ENCODE measurements at places on chromosomes 3 and 15.

- no peak overlapping the region for H3K27ac ChIP-seq
- H3K4me1 ChIP-seq = no peaks in the 10 kb centered on the region
- H3K36me3 ChIP-seq = no peaks in the 10 kb centered on the region
- no peaks in the 10 kb centered on the region for H3K27me3 ChIP-seq
- no peak overlapping the region for H3K4me3 ChIP-seq
Measured at GRCh38 chr3:140854961-140855360, 86.7 kb upstream of the SLC25A36 start.

DNA sequence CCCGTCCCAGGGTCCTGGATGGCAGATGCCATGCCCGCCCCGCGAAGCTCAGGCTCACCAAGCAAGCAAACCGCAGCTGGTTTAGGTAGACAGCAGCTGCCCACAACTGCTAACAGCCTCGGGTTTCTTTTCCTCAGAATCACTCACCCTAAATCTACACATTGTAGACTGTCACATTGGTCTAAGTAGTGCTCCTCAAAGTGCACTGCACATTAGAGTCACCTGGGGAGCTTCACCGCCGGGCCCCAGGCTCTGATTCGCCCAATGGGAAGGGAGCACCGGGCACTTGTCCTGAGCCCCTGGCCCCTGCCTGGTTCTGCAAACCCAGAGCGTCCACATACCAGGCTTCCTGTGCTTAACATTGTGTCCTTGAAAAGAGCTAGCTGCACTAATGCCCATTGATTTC is 752 bp downstream of the OCA2 start:
- no peaks in the 10 kb centered on the region for H3K36me3 ChIP-seq
- peaks cover 16% of the 10 kb centered on the region for H3K4me1 ChIP-seq
- no peak overlapping the region for H3K27ac ChIP-seq
- H3K27me3 ChIP-seq = peaks cover 13% of the 10 kb centered on the region
- no peak for DNase-seq

- peaks cover 46% of the 10 kb centered on the region for H3K4me1 ChIP-seq
- no peak for DNase-seq
- H3K27me3 ChIP-seq = no peaks in the 10 kb centered on the region
Measured at GRCh38 chr3:126885425-126885824, 97.5 kb upstream of the PLXNA1 start.

DNA sequence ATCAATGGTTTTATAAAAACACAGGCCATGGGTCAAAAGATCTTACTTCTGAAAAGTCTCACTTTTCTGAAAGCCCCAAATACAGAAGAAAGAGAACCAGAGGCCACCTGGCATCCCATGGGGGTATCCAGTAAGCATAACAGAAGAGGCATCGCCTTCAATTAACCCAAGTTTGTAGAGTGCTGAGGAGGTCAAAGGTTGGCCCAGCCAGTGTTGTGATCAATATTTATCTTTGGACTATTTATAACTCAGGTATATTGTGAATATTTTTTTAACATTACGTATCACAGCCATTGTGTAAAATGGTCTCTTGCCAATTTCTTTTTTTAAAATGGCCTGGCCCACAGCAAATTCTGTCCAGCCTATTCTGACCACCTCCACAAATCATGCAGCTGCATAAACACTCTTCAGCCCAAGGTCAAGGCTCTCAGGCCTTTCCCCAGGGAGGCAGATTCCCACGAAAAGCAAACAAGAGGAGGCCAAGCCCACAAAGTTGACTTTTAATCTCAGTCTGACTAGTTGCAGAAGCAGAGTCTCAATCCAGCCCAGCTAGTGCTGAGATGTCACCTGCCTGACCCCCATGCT is 26.2 kb upstream of the SPTBN5 start:
- H3K4me1 ChIP-seq = peaks cover 5% of the 10 kb centered on the region
- peaks cover 4% of the 10 kb centered on the region for H3K36me3 ChIP-seq
- H3K27me3 ChIP-seq = no peaks in the 10 kb centered on the region
- H3K4me3 ChIP-seq = no peak overlapping the region
- DNase-seq = no peak
- no peak overlapping the region for H3K27ac ChIP-seq

GRCh38 chr3:19220311-19220710 is 72.0 kb downstream of the KCNH8 start:
- no peak overlapping the region for H3K27ac ChIP-seq
- H3K4me1 ChIP-seq = no peaks in the 10 kb centered on the region
- H3K27me3 ChIP-seq = no peaks in the 10 kb centered on the region

- H3K4me3 ChIP-seq = no peak overlapping the region
- H3K4me1 ChIP-seq = peaks cover 11% of the 10 kb centered on the region
- DNase-seq = no peak
- H3K36me3 ChIP-seq = peaks cover 16% of the 10 kb centered on the region
- H3K27me3 ChIP-seq = no peaks in the 10 kb centered on the region
Measured at GRCh38 chr3:171135549-171135948, 109.0 kb upstream of the SLC2A2 start.

DNA sequence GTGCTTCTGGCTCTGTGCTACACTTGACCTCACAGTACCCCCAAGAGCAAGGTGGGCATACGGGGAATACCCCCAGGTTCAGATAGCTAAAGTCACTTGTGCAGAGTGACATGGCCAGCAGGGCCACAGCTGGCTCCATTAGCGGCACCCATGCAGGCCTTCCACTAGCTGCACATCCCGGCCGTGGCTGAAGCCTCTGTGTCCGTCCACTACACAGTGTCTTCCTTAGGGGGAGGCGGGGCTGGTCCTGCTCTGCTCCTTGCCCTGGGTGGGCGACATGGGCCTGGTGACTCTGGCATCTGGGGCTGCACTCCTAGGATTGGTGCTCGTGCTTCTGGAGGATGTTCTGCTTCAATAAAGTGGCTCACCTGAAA is 169.1 kb upstream of the IQSEC1 start:
- no peaks in the 10 kb centered on the region for H3K27me3 ChIP-seq
- H3K36me3 ChIP-seq = no peaks in the 10 kb centered on the region
- no peak overlapping the region for H3K27ac ChIP-seq

DNA sequence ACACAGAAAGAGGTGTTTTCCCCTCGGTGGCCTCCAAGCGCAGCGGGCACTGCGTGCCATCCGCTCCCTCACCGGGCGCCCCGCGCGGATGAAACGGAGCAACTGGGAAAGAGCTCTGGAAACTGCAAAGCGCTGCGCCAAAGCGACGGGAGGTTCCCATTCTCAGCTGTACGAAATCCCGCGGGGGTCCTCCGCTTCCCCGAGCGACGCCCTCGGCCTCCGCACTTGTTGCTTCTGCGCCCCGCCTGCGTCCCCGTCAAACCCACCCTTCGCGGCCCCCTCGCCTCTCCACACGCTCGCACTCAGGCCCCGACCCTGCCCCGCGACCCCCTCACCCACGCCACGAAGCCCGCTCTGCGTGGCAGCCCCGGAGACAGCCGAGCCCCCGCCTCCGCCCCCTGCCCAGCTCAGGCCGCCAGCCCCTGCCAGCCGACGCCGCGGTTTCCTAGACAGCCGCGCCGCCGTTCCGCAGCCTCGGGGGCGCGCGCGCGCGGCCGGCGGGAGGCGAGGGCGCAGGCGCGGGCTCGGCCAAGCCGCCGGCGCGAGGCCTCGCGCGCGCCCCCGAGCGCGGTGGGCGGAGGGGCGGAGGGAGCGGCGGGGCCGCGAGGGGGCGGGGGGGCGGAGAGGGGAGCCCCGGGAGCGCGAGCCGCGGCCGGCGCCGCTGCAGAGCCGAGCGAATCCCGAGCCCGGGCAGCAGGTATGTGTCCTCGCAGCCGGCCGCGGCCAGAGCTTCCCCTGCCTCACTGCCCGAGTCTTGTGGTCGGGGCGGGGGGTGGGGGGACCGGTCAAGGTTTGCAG is at the start of gene TMEM266:
TMEM266 (plus strand) TSS at position 666 of the 798 bp plus-strand sequence. CDS start 74,279 bp downstream, outside the sequence.
- H3K4me1 ChIP-seq = peaks cover 11% of the 10 kb centered on the region
- peaks cover 37% of the 10 kb centered on the region for H3K27me3 ChIP-seq
- H3K36me3 ChIP-seq = no peaks in the 10 kb centered on the region
- peak; percentile 98 for DNase-seq
- no peak within 1 kb of the TSS for H3K27ac ChIP-seq

DNA sequence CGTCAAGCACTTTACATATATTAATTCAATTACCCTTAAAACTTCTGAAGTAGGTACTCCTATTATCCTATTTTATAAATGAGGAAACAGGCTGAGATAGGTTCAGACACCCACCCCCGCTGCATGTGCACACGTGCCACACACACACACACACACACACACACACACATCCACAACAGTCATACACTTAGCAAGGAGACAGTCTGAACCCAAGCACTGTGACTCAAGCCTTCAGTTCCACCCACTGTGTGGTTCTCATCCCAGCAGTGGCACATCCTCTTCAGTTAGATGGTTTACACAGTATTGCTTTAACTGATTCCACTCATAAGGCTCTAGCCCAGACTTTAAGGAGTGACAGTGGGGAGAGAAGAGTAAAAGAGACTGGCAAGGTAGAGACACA is 91.1 kb upstream of the FGF7 start:
- H3K4me3 ChIP-seq = no peak overlapping the region
- H3K27ac ChIP-seq = no peak overlapping the region
- peaks cover 6% of the 10 kb centered on the region for H3K36me3 ChIP-seq
- no peak for DNase-seq

GRCh38 chr3:32460031-32460749 is 42.5 kb downstream of the CMTM6 start:
- peaks cover 7% of the 10 kb centered on the region for H3K4me1 ChIP-seq
- H3K4me3 ChIP-seq = no peak overlapping the region
- no peaks in the 10 kb centered on the region for H3K27me3 ChIP-seq

- H3K4me1 ChIP-seq = peaks cover 7% of the 10 kb centered on the region
- H3K27me3 ChIP-seq = no peaks in the 10 kb centered on the region
- H3K4me3 ChIP-seq = peak overlapping the region; percentile 90
Measured at GRCh38 chr15:84715441-84716035, 401 bp downstream of the SEC11A start.

DNA sequence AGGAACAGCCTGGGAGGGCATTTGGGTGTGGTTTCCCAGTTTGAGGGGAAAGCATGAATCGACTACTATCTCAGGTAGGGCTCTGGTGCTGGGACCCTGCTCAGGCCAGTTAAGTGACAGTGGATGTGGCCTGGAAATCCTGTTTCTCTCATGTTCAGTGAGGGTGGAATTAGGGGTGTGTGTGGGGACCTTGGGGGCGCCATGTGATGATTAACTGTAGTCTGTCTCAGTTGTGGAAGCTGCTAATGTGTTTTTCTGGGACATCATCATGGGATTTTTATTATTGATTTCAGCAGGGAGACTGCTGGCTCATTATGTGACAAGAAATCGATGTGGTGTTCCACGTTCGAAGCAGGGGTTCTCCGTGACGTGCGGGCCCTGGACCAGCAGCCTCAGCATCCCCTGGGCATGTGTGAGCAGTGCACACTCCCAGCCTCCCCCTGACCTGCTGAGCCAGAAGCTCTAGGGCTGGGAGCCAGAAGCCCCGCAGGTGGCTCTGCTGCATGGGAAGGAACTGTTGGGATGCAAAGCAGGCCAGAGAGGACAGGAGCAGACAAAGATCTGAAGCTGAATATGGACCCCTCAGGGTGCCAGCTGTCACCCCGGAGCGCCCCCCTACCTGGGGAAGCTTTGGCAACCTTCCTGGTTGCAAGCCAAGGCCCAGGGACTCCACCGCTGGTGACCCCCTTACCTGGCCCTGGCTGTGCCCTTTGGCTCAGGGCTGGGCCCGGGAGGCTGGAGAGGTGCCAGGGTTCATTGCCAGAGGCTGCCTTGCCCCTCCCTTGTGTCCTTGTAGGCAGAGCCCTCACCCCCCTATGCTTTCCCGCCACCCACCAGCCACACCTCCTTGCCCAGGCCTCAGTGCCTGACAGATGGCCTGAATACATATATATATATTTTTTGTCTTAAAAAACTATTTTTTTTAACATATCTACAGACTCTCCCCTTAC is 149.8 kb downstream of the APBA2 start:
- DNase-seq = no peak
- H3K4me1 ChIP-seq = peaks cover 16% of the 10 kb centered on the region
- no peak overlapping the region for H3K4me3 ChIP-seq
- H3K27ac ChIP-seq = no peak overlapping the region

GRCh38 chr3:17194116-17194515 is 309.4 kb downstream of the PLCL2 start:
- H3K4me1 ChIP-seq = peaks cover 3% of the 10 kb centered on the region
- no peaks in the 10 kb centered on the region for H3K27me3 ChIP-seq
- H3K4me3 ChIP-seq = no peak overlapping the region
- H3K27ac ChIP-seq = no peak overlapping the region
